Activated effector memory CD4-positive, alpha-beta T cell treated with anti-CD3 and anti-CD28 coated beads, Interleukin-2, amount 50 U/mL, for 16 hours (primary cell): ENCODE measurements at places on chromosomes 2 and 18.
A peak's percentile ranks its signal among the peaks of the same experiment; 100 is the strongest.

DNA sequence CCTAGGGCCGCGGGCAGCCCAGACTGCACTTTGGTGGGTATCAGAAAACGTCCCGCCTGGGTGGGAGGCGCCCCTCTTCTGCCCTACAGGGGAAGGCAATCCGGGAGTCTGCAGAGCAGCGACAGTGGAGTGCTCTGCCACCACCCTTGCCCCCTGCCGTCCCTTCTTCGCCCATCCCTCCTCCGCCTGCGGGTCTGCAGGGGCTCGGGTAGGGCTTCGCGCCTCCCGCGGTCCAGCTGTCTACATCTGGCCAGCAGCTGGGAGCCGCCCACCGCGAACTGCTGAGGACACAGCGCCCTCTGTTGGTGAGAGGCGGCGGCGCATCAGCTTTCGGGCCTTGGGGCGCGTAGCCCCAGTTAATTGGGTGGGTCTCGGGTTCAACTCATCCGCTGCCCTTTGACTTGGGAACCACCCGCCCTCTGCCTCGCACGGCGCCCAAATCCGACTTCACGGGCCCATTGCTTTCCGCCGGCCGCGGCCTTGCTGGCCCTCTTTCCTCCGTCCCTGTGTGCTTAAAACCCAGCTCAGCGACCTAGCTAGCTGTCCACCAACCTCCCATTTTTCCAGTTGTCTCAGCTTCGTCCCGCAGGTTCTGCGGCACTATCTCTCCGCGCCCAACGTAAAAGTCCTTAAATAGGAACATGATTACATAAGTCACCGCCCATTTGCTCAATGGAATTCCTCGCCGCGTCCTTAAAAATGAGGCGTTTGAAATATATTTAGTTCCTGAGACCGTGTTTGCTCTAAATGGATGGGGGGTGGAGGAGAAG, 17.6 kb downstream of the WNT10A start:
- peak; percentile 95 for DNase-seq

DNA sequence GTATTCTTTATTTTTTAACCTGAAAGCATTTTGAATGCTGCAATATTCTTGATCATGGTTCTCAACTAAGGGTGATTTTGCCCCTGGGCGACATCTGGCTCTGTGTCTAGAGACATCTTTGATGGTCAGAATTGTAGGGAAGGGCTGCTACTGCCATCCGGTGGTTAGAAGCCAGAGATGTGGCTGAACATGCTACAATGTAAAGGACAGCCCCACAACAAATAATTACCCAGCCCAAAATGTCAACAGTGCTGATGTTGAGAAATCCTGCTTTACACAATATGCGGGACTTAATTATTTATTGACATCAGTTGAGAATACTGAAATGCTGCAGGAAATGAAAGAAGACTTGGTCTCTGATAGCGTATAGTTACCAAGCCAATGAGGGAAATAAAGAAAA, 37.5 kb upstream of the SERPINB2 start:
- no peak for DNase-seq

GRCh38 chr2:235494716-235495372, 1.0 kb downstream of the AGAP1 start:
- no peak for DNase-seq

- DNase-seq: no peak
These were observed 32.8 kb upstream of the BIN1 start for GRCh38 chr2:127139766-127140165.

GRCh38 chr18:58527285-58527951, 101.5 kb downstream of the ALPK2 start:
- DNase-seq: no peak

GRCh38 chr2:23497536-23497935, 112.6 kb downstream of the KLHL29 start:
- DNase-seq: no peak

DNA sequence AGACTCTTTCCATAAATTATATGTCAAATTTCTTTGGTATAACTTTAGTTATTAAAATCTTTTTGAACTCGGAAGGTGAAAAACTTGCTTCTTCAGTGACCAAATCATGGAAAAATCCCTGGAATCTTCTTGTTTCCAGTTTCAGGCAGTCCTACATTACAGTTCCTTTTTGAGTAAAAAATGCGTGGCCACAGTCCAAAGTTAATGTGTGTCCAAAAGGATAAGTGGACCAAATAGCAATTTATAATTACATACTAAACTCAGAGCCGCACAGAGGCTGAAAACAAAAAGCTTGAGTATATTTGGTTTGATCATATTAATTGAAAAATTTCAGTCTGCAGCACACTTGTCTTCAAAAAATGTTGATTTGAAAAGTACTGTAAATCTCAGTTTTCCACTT, 28.4 kb upstream of the DYNC2LI1 start:
- DNase-seq: no peak

DNA sequence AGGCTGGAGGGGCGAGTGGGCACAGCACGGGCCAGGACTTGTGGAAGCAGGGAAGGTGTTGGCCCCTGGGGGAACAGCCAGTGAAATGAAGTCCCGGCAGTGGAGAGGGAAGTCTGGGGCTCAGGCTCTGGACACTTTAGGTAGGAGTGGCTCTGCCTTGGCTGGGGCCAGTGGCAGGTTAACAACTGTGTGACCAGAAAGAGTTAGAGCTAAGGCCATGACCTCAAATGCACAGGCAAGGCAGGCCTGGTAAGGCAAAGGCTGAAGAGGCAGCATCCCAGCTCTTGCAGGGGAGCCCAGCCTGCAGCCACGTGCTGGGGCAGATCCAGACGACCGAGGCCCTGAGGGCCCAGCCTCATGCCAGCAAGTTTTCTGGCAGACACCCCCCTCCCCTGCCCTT, 21.5 kb downstream of the PCARE start:
- DNase-seq: no peak

DNA sequence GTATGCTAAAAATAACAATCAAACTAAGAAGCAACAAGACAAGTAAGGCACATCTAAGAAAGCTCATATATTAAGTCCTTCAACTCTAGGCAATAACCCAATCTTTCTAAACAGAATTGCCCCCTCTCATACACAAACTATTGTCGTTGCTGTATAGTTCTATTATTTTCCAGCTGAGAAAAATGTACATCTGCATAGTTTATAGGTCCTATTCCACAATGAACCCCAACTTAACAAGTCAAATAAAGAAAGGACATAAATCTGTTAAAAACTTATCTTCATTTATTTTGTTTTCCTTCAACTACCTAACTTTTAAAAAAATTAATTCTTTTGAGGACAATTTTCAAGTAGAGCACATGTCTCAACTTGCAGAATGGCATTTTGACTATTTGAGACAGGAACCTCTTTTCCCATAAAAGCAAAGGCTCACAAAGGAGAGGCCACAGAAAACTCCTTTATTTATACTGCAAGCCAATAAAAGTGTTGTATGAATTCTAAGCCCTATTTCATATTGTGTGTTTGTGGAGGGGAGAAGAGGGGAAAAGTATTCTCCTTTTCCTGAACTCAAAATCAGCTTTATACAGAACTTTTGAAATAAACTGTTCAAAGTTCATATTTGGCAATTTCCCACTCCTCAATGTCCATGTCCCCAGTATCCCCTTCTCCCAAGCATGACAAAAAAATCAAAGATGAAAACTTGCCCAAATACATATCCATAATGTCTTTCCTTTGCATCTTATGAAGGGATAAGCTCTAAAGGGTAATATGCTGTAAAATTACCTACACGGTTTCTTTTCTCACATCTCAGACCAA, 37.4 kb downstream of the RTN4 start:
- no peak for DNase-seq

GRCh38 chr2:231497651-231498050, 32.6 kb downstream of the NMUR1 start:
- DNase-seq: no peak

DNA sequence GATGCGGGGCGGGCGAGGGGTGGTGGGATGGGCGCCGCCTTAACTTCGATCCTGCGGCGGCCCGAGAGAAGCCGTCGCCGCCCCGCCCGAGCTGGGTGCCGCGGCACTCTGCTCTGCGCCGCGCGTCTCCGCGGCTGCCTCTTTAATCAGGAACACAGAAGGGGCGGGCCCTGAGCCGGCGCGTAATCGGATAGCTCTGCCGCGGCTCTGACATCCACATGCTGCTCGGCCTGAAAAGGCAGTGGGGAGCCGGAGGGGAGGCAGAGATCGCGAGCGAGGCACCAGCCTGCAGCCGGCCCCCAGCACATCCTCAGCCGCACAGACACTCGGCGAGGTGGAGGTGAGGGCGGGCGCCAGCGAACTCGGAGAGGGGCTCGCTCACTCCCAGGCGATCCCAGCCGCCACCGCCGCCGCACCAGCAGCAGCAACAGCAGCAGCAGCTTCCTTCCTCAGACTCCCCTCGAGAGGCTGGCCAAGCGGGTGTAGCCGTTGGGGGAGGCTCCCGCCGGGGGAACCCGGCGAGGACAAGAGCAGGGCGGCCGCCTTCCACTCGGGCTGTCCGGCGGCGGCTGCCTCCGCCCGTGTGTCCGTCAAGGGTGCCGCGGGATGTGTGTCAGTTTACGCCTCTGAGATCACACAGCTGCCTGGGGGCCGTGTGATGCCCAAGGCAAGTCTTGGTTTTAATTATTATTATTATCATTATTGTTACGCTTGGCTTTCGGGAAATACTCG, at the start of gene NRP2:
NRP2 (plus strand) TSS at position 263 of the 732 bp plus-strand sequence. CDS start 790 bp downstream, outside the sequence.
- peak; percentile 70 for DNase-seq

DNA sequence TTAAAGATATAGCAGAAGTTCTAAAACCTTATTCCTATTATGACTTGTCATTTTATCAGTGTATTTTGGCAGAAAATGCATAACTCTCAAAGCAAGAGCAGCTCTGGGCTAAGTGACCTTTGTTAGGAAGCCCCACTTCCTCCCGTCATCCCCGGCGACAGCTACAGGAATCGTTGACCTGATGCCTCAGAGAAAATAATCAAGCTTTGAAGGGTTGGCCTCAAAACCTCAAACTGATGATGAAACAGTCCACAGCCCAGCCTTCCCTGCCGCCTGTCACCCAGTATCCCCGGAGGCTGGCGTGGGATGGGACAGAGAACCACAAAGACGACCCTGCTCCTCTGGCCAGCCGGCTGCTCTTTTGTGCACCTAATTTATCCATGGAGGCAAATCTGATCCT, 65.3 kb downstream of the KCNF1 start:
- peak; percentile 22 for DNase-seq

GRCh38 chr18:48592540-48593171, 53.8 kb downstream of the CTIF start:
- DNase-seq: no peak

DNA sequence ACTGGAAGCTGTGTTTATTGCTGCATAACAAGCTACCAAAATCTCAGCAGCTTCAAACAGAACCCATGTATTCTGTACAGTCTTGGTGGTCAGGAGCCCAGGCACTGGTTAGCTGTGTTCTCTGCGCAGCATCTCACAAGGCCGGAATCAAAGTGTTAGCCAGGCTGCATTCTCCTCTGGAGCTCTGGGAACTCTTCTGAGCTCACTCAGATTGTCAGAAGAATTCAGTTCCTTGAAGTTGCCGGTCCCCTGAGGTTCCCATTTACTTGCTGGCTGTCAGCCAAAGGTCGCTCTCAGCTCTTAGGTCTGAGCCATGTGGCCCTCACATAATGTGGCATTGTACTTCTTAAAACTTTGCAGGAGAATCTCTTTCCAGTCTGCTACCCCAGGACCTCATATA, 123.6 kb upstream of the SMIM21 start:
- DNase-seq: no peak

DNA sequence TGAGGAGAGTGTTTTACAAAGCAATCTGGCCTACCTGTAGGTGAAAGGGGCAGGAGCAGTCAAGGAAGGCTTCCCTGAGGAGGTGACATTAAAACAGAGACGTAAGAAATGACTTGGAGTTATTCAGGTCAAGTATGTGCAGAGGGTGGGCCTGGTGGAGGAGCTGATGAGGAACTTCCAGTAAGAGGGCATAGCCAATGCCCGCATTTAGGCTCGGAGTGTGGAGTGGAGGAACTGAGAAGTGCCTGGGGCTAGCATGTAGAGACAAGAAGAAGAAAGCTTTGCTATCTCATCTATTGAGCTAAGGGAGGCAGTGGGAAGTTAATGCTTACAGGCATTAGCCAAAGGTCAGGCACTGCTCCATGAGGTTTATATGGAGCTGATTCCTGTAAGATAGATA, 312.2 kb downstream of the ZNF521 start:
- no peak for DNase-seq
